ENCODE measurements at places on chromosomes 5 and 9.
A peak's percentile ranks its signal among the peaks of the same experiment; 100 is the strongest.

- DNase-seq = no peak
Observed at GRCh38 chr5:122965111-122965510, 71.4 kb downstream of the PPIC start.

- no peak for DNase-seq
Observed at GRCh38 chr5:5782402-5782801, 359.9 kb downstream of the ICE1 start.

- no peak for DNase-seq
Observed at GRCh38 chr9:19913151-19913550, 124.3 kb upstream of the SLC24A2 start.

DNA sequence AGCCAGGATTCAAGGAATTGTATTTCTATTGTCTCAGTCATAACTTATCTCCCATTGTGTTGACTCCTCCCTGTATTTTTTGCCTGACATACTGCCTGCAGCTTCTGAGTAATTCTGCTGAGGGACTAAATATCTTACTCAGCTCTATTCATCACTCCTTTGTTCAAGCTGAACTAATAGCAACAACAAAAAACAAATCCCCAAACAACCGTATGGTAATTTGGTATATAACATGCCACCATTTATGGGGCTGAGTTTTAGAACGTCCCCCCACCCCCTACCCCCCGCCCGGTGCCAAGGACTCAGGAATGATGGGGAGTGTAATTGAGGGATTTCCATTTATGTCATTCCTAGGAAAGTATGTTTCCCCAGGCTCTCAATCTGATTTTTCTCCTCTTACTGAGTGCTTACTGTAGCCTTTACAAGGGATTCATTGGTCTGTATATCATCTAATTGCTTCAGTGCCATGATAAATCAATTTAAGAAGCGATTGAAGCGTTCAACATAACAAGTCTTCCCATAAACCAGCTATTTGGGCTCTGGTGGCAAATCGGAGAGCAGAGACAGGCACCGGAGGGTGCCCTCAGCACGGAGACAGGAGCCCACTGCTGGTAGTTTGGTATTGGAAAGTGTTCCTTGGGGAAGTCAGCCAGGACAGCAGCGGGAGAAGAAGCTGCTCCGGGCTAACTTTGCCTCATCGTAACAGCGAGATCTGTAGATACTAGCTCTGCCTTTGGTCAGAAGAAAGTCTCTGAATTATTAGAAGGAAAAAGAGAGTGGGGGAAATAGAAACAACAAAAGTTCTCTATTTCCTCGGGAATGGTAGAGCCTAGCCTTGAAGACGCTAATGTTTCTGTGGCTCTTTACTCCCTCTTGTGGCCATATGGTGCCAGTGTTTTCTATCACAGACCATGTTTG, 40.7 kb upstream of the HSD17B4 start:
- DNase-seq = peak; percentile 72

DNA sequence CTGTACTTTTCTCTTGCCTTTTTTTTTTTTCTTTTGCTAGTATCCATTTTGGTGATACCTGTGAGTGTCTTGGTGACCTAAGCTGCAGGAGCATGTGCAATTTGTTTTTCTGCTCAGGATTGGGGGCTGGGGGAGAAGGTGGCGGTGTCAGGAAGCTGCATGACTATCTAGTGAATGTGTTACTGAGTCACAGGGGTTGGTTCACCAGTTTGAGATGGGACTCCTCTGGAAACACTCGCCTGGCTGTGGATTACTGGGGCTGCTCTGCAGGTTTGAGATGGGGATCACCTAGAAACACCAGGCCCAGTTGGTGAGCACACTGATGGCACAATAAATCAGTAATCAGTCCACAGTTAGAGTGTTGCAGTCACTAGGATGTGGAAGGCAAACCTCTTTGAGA, 447.9 kb downstream of the SPATA31D1 start:
- peak; percentile 10 for DNase-seq

GRCh38 chr9:137721479-137721878, 102.7 kb downstream of the EHMT1 start:
- no peak for DNase-seq

GRCh38 chr9:135369412-135369990, 110.1 kb upstream of the PPP1R26 start:
- no peak for DNase-seq

DNA sequence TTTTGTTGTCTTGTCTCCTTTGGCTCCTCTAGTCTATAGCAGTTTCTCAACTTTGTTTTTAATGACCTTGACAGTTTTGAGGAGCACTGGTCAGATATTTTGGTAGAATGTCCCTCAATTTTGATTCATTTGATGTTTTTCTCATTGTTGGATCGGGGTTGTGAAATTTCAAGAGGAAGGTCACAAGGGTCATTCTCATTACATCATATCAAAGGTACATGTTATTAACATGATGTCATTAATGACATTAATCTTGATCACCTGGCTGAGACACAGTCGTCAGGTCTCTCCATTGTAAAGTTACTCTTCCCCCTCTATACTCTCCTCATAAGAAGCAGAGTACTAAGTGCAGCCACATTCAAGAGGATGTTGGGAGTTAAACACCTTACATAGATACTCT, 7.2 kb downstream of the ISOC1 start:
- no peak for DNase-seq

- no peak for DNase-seq
Observed at GRCh38 chr9:27371382-27371781, 74.4 kb upstream of the EQTN start.

- DNase-seq = peak; percentile 43
Observed at GRCh38 chr9:34651321-34651720, 664 bp upstream of the IL11RA start.

- no peak for DNase-seq
Observed at GRCh38 chr5:56160723-56161438, 72.2 kb downstream of the ANKRD55 start.

DNA sequence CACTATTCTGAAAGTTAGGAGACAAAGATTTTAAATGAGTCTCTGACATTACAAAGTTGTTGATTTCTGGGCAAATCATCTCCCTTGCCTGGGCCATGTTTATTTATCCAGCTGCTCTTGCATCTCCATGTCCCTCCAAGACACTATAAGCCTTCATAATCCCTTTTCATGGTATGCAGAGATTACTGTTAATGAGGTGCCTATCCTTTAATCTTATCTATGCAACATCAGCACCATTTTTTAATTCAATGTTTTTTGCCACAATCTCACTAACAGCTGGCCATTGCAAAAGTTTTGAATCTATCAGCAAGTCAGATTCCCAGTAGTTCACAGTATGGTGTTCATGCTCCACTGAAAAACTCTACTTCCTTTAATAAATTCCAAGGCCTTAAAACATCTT, 108.5 kb upstream of the PTPRD start:
- no peak for DNase-seq

DNA sequence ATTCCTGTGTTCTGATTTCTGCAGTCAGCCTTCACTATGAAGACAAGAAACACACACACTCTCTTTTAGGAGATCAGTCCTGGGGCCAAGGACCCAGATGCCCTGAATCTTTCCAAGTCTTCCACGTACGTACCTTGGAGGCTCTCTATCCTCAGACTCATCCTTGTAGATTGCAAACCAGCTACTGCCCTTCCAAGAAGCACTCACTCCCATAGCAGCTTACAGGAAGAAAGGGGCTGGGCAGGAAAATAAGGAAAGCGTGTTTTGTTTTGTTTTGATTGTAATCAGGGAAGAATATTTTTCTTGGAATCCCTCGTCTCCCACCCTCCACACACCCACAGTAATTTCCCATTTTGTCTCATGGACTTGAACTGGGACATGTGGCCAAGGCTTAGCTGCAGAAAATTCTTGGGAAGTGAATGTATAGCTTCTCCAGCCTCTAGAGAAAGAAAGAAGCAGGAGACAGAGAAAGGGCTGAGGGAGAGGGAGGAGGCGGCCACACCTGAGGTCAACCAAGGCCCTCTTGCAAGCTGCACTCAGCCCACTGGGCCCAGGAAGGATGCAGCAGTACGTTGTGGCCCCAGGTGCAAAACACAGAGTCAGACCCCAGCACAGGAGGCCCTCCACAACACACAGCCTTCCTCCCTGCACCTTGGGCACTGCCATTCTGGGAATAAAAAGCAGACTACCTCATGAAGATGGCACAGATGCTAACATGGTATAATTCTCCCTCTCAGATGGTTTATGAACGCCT, 29.9 kb downstream of the IRX2 start:
- DNase-seq = no peak

DNA sequence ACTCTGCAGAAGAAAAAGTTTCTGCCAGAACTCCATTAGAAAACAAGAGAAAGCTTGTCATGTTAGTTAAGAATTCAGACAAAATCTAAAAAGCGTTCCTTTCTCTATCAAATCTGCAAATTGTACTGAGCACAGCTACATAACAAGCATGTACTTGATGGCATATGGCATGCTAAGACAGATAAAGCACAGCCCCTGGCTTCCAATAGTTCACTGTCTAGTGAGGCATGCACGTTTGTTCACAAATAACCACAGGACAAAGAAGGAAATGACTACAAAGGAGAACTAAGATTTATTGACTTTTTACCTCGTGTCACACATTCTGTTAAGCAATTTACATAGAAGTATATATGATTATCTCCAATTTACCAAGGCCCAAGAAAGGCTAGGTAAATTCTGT, 518.2 kb upstream of the TLE4 start:
- DNase-seq = peak; percentile 10

DNA sequence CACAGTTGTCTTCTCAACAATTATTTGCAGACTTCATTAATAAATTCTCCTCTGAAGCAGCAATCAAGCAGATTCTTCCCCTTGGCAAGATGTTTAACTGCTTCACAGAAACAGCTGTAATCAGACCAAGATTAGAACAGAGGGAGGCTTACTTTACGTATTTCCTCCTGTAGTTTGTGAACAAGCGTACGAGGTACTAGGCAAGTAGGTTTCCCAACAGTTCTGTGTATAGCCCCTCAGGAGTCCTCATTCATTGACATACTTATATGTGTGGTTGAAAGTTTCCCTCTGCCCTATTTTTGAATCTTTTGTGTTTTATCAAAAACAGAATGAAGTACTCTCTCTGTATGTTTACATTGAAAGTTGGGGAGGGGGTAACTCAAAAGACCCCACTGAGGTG, 128.0 kb downstream of the SPATA31D1 start:
- no peak for DNase-seq

DNA sequence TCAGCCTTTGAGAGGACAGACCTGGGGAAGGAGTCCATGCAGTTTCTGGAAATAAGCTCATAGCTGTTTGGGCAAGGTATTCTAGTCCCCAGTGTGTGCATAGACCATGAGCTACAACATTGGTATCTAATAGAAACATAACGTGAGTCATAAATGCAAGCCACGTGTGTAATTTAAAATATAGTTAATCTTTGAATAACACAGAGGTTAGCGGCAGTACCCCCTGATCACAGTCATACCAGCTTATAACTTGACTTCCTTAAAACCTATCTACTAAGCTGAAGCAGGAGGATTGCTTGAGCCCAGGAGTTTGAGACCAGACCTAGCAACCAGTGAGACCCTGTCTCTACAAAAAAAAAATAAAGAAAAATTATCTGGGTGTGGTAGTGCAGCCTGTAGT, 46.4 kb upstream of the CPEB4 start:
- no peak for DNase-seq

- DNase-seq = no peak
Observed at GRCh38 chr5:92990771-92991170, 590.2 kb downstream of the NR2F1-AS1 start.

All from iris pigment epithelial cell (primary cell).